ENCODE measurements at places on chromosomes 5 and 9.
A peak's percentile ranks its signal among the peaks of the same experiment; 100 is the strongest.

DNA sequence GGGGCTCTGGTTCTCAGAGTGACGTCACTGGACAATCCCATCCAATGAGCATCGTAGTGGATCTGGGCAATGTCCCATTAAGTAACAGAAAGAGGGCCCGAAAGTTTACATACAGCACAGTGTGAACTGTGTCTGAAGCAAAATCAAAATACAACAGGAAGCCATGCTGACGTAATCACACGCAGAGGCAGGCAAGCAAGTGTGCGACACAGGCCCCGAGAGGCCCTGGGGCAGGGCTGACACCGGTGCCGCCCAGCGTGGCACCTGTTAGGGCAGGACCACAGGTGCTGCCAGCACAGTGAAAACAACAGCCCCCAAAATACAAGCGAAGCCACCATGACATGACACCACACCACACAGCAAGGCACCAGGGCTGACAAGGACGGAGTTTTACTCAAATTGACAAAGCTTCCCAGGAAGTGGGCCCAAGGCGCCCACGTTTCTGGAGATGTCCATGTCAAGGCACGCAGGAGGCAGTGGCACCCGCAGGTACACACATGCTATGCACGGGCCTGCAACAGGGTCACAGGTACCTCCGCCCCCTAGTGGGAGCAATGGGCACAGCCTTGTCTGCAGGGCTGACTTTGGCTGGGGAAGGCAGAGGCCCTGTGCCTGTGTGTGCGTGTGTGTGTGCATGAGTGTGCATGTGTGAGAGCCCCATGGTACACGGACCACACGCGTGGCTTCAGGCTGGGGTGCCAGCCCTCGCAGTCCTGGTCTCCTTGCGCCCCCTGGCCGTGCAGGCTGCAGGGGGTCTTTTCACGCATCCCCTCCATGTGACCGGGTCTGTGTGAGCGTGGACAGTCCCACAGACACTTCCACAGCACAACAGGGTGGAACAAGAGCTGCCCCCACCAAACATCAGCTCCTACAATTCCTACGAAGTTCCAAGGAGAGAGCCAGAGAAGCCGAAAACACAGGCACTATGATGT lies 19.6 kb downstream of the QSOX2 start:
- DNase-seq = peak; percentile 71

GRCh38 chr9:129406278-129407225 lies 214.3 kb downstream of the C9orf50 start:
- no peak for DNase-seq

- no peak for DNase-seq
Observed at GRCh38 chr9:88085476-88085875, 52.8 kb downstream of the SPATA31C2 start.

DNA sequence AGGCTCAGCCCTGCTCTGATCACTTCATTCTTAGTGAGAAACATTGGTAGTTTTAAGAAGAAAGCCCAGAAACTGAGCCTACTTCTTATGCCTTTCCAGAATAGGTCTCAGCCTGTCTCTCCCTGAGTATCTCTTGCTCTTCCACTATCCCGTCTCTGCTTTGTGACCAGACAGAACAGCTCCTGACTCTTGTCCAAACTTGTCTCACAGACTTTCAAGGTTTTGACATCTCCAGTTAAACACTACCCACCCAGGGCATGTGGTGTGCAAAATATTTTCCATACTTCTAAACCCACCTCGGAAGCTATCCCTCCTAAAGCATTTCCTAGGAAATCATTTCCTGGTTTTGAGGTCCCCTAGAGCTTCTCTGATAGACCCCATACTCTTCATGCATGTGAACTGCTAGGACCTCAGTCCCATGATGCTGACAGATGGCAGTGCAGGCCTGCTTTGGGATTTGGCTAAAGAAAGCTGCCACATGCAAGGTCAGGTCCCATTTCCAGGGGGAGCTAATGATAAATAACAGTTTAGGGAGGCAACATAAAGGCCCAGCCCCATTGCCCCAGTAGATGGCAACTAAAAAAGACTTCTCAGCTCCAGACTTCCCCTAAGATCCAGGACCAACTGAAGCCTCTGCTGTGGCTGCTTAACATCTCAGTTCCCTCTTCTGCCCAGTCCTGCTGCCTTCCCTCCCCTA lies 211.5 kb downstream of the MED10 start:
- DNase-seq = no peak

DNA sequence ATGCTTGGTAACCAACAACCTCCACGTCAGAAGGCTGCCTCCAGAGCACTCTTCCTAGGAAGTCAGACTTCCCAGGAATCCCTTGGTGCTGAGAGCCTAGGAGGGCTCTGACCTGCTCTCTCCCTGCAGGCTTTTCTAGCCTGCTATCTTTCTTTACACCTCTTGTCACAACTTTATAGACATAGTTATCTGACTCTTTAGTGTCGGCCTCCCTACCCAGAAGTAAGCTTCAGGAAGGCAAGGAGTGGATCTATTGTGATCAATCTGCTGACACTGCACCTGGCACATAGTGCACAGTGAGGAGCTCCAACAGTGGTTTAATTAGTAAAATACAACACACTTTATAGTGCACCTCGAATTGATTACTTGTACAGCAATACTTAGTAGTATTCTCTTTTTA lies 2.3 kb downstream of the AFAP1L1 start:
- DNase-seq = no peak

- DNase-seq = no peak
Observed at GRCh38 chr5:81222285-81222684, 10.8 kb upstream of the CKMT2 start.

GRCh38 chr9:85662573-85662972 lies 79.2 kb downstream of the AGTPBP1 start:
- DNase-seq = no peak

GRCh38 chr5:72615061-72615460 lies 107.9 kb upstream of the ZNF366 start:
- no peak for DNase-seq

DNA sequence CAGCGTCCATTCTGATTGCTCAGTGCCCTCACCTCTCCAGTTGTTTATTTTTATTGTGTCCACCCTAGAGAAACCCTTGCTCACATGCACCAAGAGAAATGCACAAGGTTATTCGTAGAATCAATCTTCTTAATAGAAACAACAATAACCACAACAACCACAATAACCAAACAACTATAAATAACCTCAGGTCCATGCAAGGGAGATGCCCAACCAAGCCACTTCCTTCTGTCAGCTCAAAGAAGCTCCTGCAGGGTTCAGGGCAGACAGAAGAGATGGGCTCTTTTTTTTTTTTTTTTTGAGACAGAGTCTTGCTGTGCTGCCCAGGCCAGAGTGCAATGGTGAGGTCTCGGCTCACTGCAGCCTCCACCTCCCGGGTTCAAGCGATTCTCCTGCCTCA lies 14.9 kb upstream of the TCOF1 start:
- no peak for DNase-seq

GRCh38 chr5:80711938-80712337 lies 57.2 kb upstream of the DHFR start:
- no peak for DNase-seq

DNA sequence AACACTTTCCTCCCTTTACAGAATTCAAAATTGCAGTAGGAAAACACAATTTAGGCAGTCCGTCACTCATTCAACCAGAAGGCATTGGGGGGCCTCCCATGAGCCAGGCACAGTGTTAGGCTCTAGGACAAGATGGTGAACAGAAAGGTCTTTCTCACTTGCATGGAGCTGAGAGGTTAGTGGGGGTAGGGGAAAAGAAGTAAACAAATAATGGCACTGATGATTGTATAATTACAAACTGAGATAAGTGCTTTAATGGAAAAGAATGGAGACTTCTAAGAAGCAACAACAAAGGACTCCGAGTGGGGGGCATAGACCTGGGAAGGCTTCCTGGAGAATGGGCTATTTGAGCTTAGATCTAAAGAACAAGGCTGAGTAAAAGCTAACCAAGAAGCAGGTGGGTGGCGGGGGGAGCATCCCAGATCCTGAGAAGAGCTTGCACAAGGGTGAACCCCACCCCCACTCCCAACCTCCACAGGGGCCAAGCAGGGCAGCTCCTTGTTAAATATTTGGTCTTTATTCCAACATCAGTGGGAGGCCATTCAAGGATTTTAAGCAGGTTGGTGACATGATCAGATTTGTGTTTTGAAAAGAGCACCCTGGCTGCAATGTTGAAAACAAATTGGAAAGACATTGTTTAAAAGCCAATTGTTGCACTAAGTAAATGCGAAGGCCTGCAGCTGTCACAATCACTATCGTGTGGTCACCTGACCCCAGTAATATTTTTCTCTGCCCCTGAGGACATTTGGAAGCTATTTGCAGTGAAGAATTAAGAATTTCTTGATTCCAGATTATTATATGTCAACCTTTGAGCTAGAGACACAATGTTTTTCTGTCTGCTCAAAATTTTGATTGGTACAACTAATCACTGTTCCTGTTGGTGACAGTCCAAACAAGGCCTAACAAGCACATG lies 73.9 kb upstream of the EFNA5 start:
- DNase-seq = no peak

- no peak for DNase-seq
Observed at GRCh38 chr5:2366816-2367215, 384.7 kb downstream of the IRX2 start.

DNA sequence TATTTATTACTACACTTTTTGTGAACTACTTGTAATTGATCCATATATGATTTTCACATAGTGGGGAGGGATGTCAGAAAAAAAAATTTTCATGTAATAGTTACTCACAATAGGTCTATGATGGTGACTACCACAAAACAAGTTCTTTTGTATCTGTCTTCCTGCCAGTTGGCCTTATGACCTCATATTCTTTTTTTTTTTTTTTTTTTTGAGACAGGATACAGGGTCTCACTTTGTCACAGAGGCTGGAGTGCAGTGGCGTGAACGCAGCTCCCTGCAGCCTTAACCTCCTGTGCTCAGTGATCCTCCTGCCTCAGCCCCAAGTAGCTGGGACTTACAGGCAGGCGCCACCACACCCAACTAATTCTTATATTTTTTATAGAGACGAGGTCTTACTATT lies 10.9 kb downstream of the SEC24A start:
- no peak for DNase-seq

DNA sequence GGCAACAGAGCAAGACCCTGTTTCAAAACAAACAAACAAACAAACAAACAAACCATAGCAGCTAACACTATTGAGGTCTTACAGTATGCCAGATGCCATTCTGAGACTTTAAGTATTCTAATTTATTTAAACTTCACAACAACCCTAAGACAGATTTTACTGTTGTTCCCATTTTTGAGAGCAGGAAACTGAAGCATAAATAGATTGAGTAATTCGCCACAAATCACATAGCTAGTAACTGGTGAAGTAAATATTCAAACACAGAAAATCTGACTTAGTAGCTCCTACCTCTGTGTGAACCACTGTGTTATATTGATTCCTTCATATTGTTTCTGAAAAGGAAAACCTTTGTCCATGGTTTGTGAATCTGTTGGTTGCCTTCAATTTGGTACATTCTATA lies 98.4 kb downstream of the UNC13B start:
- no peak for DNase-seq

- DNase-seq = no peak
Observed at GRCh38 chr9:100294341-100294740, 58.4 kb downstream of the TEX10 start.

- DNase-seq = peak; percentile 58
Observed at GRCh38 chr9:133429641-133430161, 7.5 kb downstream of the ADAMTS13 start.

DNA sequence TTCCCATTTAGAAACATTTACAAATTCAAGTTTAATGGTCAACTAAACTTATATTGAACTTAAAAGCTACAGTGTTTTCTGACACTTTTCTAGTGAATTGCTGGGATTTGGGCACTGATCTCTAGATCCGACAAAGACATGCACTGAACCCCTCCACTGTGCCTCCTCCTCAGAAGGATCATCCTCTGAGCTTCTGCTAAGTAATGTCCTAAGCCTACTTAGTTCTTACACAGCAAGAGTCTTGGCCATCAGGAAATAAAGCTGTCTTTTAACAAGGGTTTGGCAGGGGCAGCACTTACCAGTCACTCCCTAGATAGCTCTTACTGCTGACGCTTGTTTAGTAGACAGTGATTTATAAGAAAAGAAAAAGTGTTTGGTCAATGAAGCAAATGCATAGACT lies 50.5 kb downstream of the FAM81B start:
- DNase-seq = no peak

- DNase-seq = peak; percentile 12
Observed at GRCh38 chr5:133234273-133234672, 182.5 kb downstream of the HSPA4 start.

DNA sequence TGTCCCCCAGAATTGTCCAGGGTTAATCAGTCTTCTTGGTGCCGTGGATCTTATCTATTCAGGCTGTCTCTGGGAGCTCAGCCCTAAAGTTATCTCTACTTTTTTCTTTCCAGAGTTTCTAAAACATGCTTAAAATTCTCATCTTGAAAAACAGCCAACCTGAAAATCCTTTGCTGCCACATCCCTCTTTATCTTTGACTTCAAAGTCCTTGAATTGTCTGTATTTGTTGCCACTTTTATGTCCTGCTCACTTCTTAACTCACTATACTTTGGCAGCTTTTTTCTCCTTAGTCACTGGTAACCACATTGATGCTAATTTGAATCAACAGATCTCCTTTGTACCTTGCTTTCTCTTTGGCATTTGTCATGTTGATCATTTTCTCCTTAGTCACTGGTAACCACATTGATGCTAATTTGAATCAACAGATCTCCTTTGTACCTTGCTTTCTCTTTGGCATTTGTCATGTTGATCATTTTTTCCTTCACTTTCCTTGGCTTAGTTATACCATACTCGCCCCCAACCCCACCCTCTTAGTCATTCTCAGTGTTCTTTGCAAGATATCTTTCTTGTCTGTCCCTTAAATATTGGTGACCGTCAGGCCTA lies 8.5 kb downstream of the DMXL1 start:
- DNase-seq = no peak

- no peak for DNase-seq
Observed at GRCh38 chr5:137278476-137278875, 220.7 kb downstream of the SPOCK1 start.

GRCh38 chr5:82523633-82524032 lies 245.5 kb upstream of the RPS23 start:
- no peak for DNase-seq

- peak; percentile 56 for DNase-seq
Observed at GRCh38 chr9:108272349-108272899, 583.4 kb downstream of the ACTL7B start.

DNA sequence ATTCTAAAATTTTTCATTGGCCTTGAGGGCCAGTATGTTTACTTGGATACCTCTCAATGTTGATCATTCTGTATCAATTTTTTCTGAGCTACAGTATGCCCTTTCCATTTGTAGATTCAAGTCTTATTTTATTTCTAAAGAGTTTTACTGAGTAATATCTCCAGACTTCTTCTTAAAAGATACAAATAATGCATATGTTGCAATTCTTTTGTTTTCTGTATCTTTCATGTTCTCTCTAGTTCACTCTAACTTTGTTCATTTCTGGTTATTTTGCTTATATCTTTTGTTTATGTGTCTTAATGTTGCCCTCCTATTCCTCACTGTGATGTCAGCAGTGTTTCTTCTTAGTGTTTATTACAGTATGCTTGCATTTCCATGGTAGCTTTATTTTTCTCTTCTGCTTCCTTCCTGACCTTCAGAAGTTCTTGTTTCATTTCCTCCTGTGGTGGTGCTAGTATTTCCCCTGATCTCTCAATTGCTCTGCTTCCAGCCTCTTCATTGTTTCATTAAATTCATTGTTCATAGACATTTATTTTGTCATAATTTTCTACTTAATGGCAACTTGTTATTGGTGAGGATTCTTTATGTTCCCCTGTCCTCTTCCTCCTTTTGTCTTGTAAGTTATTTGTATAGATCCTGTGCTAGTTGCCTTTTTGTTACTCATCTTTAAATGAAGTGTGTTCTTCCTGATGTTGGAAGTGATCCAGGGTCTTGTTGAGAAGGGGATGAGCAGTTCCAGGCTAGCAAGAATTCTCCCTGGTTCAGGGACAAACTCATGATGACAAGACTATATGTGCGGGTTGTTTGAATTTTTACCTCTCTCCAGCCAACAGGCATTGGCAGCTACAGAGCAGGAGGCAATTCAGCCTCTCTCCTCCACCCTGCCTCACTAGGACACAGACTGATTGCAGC lies 160.8 kb downstream of the DEPDC1B start:
- no peak for DNase-seq

Measured in right forelimb (tissue), 1 donor.